ENCODE measurements at places on chromosomes 11 and 22.

DNA sequence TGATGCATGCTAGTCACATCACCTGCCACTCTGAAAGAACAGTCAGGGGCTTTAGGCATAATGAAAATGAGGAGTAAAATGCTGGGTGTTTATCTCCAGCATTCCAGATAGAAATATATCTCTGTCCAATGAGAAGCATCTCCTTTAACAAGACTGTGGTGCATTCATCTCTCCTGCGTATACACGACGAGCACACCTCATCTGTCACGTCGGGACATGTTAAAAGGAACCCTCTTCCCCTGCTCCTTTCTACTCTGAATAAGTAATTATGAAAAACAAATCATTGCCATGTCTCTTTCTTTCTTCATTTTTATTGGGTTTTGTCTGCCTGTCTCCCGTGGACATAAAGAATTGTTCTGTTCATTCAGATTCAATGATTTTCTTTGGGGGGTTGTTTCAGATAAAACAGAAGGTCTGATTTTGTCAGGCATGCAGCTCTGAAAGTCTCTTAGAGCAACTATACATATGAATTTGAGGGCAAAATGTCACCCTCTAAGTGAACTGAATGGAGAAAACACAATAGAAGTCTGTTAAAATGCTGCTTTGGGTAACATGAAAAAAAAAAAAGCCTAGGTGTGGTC lies 195.0 kb downstream of the MAML2 start:
- DNase-seq: no peak

DNA sequence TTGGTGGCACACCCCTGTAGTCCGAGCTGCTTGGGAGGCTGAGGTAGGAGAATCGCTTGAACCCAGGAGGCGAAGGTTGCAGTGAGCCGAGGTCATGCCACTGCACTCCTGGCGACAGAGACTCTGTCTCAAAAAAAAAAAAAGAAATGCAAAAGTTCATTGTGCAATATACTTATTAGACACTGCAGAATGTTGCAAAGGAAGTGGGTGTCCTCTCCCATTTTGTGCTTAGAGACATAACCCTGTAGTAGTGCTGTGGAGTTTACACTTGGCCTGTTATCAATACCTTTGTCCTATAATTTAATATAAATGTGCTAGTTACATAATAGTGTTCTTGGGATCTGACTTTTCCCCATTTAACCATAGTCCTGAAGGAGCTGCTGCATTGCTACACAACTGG lies 9.4 kb downstream of the BCL2L13 start:
- DNase-seq: no peak

DNA sequence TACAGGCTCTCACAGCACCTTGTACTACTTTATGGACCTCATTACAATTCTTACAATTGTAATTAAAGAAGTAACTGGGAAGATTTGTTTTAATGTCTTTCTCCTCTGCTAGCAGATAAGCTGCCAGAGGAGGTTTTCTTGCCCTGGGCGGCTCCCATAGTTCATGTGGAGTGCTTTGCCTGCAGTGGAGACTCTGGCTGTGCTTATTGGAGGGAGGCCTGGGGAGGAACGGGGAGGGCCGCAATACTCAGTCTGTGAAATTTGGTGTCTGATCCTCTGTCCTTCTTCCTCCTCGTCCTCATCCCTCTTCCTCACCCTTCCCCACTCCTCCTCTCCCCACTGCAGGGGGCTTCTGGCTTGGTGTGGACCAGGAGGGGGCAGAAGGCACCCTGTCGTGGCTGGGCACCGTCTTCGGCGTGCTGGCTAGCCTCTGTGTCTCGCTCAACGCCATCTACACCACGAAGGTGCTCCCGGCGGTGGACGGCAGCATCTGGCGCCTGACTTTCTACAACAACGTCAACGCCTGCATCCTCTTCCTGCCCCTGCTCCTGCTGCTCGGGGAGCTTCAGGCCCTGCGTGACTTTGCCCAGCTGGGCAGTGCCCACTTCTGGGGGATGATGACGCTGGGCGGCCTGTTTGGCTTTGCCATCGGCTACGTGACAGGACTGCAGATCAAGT lies 5.6 kb downstream of the SLC35C1 start:
- no peak for DNase-seq

DNA sequence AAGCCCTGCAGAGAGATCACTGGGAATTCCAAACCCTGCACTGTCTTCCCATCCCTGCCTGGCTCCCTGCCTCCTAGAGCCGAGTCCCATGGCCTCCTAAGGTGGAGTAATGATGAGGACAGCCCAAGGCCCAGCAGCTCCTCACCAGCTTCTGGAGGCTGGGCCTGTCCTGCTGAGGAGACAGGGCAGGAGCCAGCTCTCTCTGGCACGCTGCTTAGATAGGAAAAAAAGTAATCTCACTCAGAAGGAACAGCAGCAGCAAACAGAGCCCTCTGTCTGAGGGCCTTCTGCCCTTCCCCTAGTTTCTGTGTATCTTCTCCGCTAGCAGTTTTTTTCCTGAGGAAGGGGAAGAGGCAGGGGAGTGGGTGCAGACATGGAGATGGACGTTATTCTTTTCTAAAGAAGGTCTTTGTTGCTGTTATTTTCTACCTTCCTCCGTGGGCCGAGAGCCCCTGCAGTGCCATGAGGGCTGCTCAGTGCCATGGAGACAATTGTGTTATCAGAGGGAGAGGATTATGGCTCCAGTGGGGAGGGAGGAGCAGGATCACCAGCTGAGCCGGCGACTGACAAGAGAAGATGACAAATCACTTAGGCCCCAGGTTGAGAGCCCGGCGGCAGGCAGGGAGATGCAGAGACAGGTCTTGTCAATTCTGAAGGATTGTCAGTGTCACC lies 315.3 kb downstream of the BUD13 start:
- no peak for DNase-seq

DNA sequence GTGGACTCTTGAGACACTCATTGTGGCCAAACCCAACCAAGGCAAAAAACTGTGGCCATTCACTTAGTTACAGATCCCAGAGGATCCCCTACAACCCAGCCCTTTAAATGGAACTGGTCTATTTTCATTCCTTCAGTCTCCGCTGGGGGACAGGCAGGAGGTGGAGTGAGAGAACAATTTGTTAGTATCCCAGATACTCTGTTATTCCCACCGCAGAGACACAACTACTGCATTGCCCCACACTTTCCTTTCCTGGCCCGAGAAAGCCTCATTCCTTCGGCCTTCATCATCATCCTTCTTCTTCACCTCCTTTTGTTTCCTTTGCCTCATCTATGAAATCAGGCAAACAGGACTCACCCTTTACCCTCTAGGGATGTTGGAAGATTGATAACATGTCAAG lies 191.1 kb downstream of the NTM start:
- no peak for DNase-seq

- peak; percentile 77 for DNase-seq
Measured at GRCh38 chr22:50620593-50621355, 7.2 kb downstream of the ARSA start.
